ENCODE measurements at places on chromosomes 7 and 10. TPM values are rescaled to one million over a fixed set of nuclear protein-coding genes. Genes with fewer than 3 reads are reported as not detected.

DNA sequence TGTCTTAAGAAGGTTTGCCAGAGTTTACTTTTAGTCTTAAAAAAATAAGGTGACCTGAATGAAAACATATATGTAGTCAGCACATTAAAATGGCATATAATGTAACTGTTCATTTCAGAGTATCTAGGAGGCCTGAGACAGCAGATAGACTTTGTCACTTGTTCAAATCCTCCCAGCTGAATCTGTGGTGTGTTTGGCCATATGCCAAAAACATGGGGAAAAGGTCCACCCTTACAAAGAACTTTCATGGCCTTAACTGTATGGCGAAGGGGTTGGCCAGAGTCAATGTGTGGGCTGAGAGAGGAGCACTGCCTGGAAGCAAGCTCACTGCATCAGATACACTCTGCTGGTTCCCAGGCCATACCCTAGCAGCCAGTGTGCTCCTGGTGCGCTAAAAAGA lies 113.7 kb downstream of the ALOX5 start:
- DNase-seq = no peak

FBXL13 gene
- total RNA-seq = 7.2 TPM

DNA sequence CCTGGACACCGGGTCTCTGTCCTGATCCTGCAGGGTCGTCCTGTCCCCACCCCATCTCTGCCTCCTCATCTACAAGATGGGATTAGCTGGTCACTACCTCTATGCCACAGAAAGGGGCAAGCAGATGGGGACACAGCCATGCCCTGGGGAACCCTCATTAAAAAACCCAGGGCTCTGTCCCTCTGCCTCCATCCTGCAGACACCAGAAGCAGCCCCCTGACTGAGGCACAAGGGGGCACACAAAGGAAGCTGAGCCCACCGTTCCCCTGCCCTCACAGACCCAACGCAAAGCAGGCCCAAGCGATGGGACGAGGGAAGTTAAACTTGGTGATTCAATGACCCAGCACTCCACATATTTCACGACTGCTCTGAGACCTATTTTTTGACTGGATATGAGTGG lies 142.4 kb downstream of the TCERG1L start:
- no peak for DNase-seq

- no peak for DNase-seq
Measured at GRCh38 chr7:84247591-84247990, 53.0 kb upstream of the SEMA3A start.

AKR1C4 gene
- total RNA-seq = not detected

- DNase-seq = no peak
Measured at GRCh38 chr7:78542981-78543380, 744.4 kb downstream of the PHTF2 start.

- DNase-seq = no peak
Measured at GRCh38 chr10:70374775-70375614, 7.4 kb downstream of the LRRC20 start.

FFAR4 gene
- total RNA-seq = 0.30 TPM

DNA sequence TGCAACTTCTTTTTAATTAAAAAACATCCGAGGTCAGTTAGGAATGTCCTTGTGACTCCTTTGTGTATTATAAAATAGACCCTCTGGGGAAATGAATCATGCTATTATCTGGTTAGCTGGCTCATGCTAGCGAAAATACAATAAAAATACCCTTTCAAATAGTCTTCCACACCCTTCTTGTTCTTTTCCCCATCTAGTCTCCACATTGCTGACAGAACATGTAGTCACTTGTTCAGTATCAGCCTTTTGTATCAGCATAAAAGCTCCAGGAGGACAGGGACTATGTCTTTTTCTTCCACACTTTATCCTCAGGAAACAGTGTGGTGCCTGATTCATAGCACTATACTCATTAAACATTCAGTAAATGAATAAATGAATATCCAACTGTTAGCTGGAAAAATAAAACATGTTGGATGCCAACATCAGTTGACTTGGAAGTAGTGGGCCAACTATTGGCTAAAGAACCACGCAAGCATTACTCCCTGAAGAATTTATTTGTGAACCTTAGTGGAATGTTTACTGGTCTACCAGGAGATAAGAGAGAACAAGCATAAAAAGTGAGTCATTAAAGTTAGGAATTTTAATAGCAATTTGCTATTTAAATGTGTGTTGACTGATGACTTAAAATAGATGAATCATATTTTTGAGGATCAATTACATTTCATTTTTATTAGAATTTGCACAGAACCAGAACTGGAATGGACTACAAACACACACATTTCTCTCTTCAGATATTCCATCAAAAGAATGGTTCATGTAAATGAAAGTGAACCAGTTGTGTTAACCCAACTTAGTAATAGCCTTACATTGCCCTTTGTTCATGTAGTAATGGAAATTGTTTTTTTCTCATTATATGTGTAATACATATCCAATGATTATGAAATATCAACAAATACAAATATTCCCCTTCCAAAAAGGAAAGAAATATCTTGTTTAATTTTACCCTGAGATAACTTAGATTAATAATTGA lies 129.6 kb downstream of the DKK1 start:
- no peak for DNase-seq

SPDYE16 gene
- total RNA-seq = 0.28 TPM

DNA sequence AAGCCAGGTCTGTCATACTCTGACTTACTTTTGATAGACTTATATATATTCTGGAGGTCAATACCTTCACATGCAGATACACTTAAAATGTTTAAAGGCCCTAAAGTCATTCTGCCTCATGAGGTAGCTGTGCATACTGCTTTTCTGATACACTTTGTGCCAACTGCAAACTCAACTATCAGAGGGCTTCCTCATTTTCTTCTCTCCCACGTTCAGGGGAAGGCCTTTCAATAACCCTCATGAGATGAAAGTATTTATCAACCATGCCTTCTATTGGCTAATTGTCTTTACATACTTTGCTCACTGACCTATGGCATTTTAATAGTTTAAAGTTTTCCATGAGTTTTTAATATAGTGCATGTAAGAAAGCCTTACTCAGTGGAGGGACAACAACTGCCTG lies 112.7 kb upstream of the AMPH start:
- no peak for DNase-seq

DNA sequence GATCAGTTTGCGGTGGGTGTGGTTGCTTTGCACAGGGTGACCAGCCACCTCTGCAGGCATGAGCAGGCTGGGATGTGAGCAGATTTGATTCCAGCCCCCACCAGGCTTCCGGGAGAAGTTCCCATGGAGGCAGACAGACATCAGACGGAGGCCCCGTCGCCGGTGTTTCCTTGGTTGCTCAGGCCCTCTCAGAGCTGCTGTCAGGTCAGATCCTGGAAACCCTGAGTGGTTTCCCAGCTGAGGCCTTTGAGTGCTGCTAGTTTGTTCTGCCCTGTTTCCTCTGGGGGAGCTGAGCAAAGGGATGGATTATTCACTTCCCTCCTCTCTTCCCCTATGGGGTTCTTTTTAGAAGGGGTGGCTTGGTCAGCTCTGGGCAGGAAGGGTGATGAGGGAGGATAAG lies 62.2 kb downstream of the FAM241B start:
- DNase-seq = no peak

GRCh38 chr10:10942441-10942840 lies 75.2 kb upstream of the CELF2 start:
- DNase-seq = no peak

- DNase-seq = no peak
Measured at GRCh38 chr7:75690121-75690523, 48.6 kb downstream of the HIP1 start.

DNA sequence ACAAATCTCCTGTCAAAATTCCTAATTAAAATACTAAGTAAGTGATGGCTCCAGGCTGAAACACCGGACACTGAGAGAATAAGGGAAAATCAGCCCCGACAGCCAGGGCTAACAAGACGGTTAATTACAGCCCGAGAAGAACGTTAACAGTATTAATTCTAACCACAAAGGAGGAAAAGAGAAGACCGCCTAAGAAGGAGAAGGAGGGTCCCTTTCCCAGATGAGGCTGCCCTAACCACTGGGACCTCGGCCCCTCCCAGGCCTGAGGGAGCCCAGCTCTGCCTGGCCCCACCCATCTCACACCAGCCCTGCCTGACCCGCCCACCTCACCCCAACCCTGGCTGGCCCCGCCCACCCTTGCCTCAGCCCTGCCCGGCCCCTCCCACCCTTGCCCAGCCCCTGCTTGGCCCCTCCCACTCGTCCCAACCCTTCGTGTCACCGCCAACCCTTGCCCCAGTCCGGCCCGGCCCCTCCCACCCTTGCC lies 51.3 kb downstream of the PWWP2B start:
- no peak for DNase-seq

DNA sequence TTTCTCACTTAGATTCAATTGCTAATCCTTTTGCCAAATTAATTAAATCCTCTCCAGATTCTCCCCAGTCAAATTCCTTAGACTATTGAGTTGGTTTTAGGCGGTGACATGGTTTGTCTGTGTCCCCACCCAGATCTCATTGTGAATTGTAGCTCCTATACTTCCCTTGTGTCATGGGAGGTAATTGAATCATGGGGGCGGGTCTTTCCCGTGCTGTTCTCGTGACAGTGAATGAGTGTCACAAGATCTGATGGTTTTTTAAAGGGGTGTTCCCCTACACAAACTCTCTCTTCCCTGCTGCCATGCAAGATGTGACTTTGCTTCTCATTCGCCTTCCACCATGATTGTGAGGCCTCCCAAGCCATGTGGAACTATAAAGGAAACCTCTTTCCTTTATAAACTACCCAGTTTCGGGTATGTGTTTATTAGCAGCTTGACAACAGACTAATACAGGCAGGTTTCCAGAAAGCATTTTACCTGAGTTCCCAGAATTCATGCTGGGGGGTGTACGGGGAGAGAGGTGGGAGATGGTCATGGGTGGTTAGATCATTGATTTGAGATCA lies 44.7 kb upstream of the GARS1 start:
- no peak for DNase-seq

CTAGE4 gene
- 0.33 TPM for total RNA-seq

GRCh38 chr10:104683567-104683966 lies 42.5 kb downstream of the SORCS3 start:
- DNase-seq = no peak

- DNase-seq = no peak
Measured at GRCh38 chr10:27349987-27350386, 109.4 kb upstream of the ACBD5 start.

DNA sequence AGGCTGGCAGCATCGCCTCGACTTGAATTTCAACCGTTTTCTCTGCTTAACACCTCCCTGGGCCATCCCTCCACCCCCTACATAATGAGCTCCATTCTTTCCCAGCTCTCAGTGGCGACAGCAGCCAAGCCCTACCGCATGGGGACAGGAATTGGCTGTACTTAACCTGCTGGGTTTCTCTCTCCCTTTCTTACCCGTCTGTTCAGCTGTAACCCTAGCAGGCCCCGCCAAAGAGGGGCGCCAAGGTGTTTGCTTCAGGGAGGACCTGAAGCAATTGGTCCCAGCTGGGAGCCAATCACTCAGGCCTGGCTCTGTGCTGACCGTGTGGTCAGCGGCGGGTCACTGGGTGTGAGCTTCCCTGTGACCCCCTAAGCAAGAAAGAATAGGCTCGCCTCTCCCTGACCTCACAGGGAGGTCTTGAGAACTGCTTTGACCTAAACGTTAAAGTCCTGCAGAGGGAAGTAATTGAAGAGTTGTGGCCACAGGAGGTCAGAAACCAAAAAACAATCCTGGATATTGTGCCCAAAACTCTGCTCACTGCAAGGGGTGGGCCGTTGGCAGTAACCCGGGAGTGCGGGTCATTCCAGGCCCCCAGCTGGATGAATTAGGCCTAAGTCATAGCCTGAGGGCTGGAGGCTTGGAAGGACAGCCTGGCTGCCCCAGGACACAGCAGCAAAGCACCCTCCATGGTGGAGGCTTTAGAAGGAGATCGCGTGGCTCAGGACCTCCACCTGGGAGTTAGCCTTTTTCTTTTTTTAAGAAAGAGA lies 114.6 kb downstream of the ITIH5 start:
- no peak for DNase-seq

DNA sequence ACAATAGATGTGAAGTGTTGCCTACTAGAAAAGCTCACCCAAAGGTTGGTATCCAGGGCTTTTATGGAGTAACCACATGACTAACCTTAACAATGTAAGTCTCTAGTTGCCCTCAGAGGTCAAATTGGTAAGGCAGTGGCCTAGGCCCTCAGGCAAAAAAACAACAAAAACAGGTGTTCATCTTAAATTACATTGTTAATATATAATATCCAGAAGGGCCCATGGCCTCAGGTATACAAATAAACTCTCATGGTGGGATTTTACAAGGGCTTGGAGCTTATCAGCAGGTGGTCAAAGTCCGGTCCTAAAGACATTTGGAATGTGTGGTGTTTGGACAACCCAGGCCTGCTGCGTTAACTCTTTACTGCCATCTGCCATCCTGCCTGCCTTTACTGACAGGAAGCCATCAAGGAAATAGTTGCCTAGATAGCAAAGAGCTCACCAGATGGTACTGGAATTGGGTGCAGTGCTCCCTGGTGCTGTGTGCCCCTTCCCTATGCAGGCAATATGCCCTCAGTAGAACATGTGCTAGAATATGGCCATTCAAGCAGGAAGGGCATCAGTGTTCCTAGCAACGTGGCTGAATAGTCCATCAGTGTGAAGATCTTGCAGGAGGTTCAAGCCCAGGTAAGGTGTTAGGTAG lies 36.2 kb downstream of the TOMM7 start:
- no peak for DNase-seq

DNA sequence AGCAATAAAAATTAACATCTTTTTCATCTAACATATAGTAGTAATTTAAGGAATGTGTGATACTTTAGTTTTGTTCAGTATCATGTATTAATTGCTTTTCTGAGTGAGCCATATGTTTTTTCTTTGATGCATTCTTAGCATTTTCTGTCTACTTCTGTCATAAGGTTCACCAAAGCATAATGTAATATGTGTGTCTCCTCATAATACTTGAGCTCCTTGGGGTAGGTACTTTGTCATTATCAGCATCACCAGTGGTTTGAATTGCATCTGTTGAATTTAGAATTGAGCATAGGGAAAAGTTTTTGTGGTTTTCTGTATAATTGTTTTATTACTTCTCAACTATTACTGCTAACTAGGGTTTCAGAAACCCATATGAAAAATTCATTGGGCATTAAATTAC lies 26.5 kb downstream of the VPS50 start:
- no peak for DNase-seq

GSTO2 gene
- total RNA-seq = 4.4 TPM

DNA sequence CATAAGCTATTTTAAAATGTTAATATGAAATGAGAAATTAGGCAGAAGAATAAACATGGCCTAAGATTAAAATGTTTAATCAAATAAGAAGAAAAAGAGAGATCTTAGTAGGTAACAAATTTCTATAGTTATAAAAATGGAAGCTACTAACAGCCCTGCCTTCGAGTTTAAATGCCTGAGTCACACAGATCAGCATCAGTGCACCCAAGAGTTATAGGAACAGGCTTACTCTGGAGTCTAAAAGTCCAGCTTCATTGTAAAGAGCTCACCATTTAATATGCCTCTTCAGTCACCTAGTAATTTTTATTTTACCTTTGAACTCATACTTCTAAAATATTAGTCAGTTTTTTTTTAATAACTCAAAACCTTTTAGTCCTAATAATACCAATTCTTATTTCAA lies 52.6 kb downstream of the BRI3 start:
- no peak for DNase-seq

- no peak for DNase-seq
Measured at GRCh38 chr10:131855461-131856401, 45.1 kb upstream of the PPP2R2D start.

CYP26C1 gene
- 0.11 TPM for total RNA-seq

GRCh38 chr10:101272229-101272868 lies 43.1 kb upstream of the LBX1 start:
- no peak for DNase-seq

Measured in spinal cord (tissue), 10 donors.